NCI-H1048 (cell line): ENCODE measurements at places on chromosomes 2 and 18.

DNA sequence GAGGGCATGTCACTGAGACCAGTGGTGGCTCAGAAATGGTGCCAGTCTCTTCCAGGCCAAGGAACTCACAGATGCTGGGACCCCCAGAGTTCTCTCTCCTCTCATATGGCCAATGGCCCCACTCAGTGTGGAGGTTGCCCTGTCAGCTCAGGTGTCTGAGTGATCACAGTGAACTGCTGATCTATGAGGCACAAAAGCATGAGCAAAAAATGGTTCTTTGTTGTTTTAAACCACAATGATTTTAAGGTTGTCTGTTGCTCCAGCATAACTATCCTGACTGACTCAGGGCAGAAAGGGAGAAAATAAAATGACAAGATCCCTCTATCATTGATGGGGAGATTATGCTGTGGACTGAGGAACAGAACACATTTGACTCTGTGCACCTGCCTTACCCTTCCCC is 57.8 kb downstream of the FBLN7 start:
- DNase-seq: no peak

DNA sequence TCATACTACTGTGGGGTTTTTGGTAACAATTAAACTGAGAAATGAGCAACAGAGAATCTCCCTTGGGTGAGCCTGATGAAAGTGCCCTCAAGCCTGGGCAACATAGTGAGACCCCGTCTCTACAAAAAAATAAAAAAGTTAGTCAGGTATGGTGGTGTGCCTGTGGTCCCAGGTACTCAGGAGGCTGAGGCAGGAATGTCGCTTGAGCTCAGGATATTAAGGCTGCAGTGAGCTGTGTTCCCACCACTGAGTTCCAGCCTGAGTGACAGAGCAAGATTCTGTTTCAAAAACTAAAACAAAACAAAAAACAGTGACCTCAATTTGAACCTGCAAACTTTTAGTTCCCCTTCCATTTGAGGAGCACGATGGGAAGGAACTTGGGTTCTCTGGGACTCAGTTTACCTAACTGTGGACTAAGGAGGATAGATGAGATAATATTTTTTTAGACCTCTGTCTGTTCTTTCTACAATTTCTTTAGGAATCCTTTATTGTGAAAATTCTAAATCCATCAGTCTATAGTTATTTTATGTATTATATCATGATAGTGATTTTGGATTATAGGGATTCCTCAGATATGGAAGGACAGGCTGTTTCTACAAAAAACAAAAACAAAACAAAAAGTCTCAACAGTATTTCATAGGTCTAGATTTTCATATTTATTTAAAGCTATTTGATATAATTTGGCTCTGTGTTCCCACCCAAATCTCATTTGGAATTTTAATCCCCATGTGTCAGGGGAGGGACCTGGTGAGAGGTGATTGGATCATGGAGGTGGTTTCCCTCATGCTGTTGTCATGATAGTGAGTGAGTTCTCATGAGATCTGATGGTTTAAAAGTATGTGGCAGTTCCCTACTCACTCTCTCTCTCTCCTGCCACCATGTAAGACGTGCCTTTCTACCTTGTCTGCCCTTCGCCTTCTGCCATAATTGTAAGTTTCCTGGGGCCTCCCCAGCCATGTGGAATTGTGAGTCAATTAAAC is 178.6 kb downstream of the MYCN start:
- no peak for DNase-seq

DNA sequence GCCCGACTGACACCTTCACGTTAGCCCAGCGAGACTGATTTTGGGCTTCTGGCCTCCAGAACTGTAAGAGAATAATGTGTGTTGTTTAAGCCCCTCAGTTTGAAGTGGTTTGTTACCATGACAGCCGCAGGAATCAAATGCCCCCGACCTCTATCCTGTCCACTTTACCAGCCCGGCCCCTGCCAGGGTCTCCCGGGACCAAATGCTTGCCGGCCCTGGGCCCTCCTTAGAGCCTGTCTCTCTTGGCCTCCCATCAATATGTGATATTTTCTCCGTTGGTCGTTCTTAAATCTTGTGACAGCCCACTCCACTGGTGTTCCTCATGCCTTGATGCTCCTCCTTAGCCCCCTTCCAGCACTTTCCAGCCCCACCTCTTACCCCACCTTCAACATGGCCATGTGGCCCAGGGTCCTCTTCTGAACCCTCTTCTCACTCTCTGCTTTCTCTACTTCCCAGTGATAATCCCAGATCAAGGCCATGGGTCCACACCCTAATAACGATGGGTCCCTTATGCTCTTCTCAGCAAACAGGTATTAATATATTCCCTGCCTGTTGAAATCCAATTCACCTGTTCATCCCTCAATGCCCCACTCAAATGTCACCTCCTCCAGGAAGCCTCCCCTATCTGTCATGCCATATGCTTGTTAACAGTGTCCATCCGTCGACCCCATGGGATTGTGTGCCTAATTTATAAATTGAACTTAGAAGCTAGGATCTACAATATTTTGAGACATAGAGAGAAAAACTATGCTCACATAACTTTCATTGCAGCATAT is 192.8 kb downstream of the ZFP36L2 start:
- no peak for DNase-seq

DNA sequence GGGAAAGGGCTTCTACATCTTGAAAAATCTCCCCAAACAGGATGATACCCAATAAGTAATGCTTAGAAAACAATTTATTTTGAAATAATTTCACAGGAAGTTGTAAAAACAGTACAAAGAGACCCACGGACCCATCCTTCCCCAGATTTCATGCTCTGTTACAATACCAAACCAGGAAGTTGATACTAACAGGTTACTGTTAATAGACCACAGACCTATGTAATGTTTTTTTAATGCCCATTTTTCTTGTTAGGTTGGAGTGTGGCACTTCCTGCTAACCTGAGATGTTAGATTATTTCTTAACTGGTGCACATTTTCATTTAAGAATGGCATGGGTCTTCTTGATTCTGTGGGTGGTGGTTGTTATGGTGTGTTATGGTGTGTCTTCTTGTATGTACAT is 21.4 kb upstream of the MGAT5 start:
- DNase-seq: no peak

DNA sequence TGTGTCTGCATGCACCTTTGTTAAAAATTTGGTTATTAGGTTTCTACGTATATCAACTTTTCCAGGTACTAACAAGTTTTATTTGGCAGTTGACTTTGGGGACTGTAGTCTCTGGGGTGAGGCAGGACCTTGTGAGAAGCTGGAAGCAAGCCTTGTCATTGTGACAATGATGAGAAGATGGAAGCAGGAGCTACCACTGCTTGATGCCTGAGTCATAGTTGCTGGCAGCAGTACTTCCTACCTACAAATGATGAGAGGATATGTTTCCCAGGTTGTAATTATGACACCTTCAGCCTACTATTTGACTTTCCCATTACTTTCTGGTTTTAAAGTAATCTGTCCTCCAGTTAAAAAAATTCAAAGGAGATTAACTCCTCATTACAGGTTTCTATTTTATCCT is 516.3 kb downstream of the NRXN1 start:
- DNase-seq: no peak
